Stomach (tissue), 19 donors: ENCODE measurements at places on chromosomes 12 and 14.

DNA sequence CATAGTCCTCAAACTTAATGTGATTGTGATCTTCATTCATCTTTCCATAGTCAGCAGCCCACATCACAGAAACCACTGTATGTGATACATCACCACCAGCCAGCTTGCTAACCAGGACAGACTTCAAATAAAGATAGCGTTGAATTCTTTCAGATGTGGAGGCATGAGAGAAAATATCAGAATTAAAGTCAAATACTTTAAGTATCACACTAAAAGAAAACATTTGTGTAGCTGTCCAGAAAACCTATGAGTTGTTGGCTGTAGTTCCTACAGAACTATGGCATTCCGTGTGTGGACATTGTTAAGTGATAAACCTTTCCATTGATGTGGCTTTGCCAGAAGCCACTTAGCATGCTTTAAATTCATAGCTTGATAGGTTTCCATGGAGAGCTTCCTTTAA is 105.1 kb downstream of the LLPH start:
- no peak overlapping the region for H3K27ac ChIP-seq
- no peak overlapping the region for H3K4me3 ChIP-seq
- H3K36me3 ChIP-seq: no peaks in the 10 kb centered on the region
- H3K4me1 ChIP-seq: no peaks in the 10 kb centered on the region
- DNase-seq: no peak

DNA sequence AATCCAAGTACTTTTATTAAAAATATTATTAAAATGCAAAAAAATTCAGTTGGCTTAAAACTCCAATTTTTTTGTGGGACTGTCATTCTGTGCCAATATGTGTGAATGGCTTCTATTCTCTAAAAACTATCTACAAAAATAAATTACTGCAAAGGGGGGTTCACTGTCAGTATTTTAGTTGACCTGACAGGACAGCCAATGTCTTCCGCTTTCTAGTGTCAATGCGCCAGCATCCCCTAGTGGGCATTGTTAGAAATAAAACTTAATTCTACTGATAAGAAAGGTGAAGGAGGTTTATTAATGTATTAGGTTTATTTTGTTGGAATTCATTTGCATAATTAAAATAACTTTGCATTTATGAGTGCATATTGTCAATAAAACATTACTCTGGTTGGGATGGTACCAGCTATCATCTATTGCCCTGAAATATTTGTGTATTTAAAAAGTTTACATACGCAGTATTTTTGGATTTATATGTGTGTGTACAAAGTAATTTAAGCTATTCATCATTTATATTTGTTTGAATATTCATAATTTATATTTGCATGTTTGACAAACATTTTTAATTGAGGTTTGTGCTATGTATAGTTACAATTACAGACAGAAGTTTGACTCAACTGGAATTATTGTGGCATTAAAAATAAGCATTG is 527.2 kb downstream of the FLRT2 start:
- peaks cover 3% of the 10 kb centered on the region for H3K4me1 ChIP-seq
- no peaks in the 10 kb centered on the region for H3K36me3 ChIP-seq
- no peak overlapping the region for H3K4me3 ChIP-seq
- H3K27me3 ChIP-seq: no peaks in the 10 kb centered on the region

GRCh38 chr12:113098441-113099028 is 37.0 kb downstream of the RASAL1 start:
- no peak overlapping the region for H3K4me3 ChIP-seq
- peaks cover 15% of the 10 kb centered on the region for H3K4me1 ChIP-seq
- no peaks in the 10 kb centered on the region for H3K27me3 ChIP-seq
- peak; percentile 90 for DNase-seq

- peaks cover 5% of the 10 kb centered on the region for H3K4me1 ChIP-seq
- H3K27ac ChIP-seq: no peak overlapping the region
- no peaks in the 10 kb centered on the region for H3K36me3 ChIP-seq
These were observed 49.7 kb downstream of the KIF21A start for GRCh38 chr12:39393179-39393578.
